ENCODE measurements at places on chromosomes 13 and 19.

GRCh38 chr19:18961767-18962620, 21.0 kb upstream of the HOMER3 start:
- no peak for DNase-seq

GRCh38 chr19:16627193-16627927, 644 bp downstream of the MED26 start:
- DNase-seq = no peak

- DNase-seq = no peak
These were observed 1364.9 kb downstream of the PCDH9 start for GRCh38 chr13:65865206-65865605.

DNA sequence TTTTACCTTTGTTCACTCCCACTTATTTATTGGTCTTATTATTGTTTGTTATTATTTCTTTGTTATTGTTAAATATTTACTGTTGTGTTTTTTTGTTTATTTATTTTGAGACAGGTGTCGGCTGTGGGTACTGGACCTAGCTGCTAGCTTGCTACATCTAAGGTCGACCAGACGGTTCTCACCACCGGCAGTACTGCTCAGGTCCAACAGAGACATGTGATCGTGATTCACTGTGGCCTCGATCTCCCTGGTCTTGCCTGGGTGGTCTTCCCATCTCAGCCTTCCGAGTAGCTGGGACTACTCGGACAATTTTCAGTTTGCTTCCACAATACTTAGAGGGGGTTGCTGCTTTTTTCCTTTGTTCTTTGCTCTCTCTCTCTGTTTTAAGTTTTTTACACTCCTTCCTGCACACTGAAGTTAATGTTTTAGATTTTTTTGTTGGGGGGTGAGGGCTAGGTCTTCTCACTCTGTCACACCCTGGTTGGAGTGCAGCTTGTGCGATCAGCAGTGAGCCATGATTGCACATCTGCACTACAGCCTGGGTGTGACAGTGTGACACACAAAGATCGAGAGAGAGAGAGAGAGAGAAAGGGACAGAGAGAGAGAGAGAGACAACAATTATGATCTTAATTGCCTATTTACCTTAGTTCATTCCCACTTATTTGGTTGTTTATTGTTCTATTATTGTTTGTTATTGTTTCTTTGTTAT, 1432.4 kb downstream of the UQCRFS1 start:
- no peak for DNase-seq

DNA sequence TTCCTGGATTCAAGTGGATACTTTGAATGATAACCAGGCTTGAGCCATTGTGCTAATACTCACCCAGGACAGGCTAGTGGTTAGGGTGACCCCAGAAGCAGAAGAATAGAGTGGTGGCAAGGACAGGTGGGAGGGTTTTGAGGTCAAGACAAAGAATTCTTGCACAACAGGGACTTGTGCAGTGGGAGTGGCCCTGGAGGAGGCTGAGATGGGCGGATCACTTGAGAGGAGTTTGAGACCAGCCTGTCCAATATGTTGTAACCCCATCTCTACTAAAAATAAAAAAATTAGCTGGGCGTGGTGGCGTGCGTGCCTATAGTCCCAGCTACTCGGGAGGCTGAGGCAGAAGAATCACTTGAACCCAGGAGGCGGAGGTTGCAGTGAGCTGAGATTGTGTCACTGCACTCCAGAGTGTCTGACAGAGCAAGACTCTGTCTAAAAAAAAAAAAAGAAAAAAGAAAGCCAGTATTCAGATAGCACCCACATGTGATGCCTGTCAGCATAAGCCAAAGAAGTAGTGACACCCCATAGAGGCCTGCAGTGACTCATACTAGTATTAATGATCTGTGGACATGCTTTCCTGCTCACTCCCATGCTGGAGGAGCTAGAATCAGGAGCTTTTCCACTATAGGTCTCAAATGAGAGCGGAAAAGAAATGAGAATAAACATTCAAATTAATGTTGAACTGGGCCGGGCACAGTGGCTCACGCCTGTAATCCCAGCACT, 78.7 kb downstream of the RNF17 start:
- DNase-seq = no peak

- no peak for DNase-seq
These were observed 1.1 kb downstream of the TPT1 start for GRCh38 chr13:45339867-45340266.

DNA sequence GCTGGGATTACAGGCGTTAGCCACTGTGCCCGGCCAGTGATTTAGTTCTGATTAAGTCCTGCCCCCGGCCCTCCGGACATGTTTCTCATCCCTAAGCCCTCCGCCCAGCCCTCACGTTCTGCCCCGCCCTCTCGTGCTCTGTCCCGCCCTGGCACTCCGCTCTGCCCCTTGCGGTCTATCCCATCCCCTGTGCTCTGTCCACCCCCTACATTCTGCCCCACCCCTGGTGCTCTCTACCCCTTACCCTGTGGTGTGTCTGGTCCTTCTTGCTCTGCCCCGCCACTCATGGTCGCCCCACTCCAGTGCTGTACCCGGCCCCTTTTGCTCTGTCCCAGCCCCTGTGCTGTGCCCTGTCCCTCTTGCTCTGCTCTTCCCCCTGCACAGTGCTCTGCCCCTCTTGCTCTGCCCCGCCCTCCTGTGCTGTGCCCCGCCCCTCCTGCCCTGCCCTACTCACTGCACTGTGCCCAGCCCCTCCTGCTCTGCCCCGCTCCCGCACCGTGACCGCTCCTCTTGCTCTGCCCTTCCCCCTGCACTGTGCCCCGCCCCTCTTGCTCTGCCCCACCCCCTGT, 3.0 kb downstream of the GTPBP3 start:
- DNase-seq = no peak

Data from NCI-H524 treated with DMSO at 0.1 percent for 48 hours (cell line).